Femur (tissue), 1 donor: ENCODE measurements at places on chromosomes 5 and 9.

DNA sequence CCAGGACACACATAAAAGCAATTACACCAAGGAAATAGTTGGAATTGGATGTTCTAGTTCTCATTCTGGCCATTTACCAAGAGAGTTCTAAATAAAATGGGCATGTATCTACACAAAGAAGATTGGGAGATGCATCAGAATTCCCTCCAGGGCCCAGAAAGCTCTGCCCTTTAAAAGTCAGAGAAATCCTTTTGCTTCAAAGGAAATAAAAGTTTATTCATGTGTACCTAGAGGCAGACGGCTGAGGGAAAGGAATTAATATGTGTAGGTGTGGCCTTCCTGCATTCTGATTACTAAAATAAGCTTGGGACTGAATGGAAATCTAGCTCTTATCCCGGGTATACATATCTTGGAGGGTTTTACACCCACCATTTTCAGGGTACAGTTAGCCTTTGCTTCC lies 719.4 kb downstream of the SEMA5A start:
- no peak for DNase-seq

DNA sequence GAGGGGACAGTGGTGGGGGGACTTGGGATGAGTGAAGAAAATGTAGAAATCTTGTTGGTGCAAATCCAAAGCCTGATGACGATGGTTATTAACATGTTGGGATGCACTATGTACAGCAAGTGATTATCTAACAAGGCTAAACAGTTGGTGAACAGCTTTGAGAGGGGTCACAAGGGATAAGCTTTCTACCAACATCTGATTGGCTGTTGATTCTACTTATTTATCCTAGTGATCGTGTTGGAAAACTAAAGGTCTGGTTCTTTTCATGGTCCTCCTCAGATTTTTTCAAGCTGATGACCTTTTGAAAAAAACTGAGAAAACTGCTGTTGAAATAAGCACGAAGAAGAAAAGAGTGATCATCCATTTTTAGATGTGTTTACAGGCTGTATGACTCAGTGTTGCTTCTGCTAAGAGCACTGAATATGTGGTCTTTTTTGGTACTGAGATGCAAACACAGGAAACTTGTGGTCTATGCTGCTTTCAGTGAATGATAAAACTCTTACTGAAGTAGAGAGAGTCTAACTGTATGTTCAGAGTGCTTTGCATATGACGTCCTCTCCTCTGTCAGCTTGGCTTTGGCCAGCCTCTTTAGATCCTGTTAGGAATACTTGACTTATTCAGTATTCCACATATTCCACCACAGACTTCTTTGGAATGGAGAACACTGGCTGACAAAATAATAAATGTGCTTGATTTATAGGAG lies 174.8 kb downstream of the SLF1 start:
- no peak for DNase-seq

- no peak for DNase-seq
These were observed 150.5 kb upstream of the CDKN2B start for GRCh38 chr9:22159586-22159985.

DNA sequence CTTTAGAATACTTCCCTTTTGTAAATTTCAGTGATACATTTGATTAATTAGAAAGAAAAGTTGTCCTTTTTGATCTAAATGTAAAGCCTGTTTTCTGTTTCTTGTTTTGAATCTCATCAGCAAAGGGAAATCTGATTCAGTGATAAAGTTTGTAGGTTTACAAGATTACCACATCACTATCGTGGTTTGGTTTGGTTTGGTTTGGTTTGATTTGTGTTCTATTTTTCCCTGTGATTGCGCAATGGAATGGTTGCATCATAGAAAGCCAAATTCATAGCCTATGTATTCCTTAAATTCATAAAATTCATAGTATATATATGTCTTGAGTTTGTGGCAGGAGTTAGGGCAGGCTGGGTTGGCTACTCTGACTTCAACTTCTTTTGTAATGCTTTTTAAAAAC lies 15.2 kb downstream of the SRFBP1 start:
- no peak for DNase-seq

- no peak for DNase-seq
These were observed 896 bp downstream of the RIGI start for GRCh38 chr9:32524892-32525708.

DNA sequence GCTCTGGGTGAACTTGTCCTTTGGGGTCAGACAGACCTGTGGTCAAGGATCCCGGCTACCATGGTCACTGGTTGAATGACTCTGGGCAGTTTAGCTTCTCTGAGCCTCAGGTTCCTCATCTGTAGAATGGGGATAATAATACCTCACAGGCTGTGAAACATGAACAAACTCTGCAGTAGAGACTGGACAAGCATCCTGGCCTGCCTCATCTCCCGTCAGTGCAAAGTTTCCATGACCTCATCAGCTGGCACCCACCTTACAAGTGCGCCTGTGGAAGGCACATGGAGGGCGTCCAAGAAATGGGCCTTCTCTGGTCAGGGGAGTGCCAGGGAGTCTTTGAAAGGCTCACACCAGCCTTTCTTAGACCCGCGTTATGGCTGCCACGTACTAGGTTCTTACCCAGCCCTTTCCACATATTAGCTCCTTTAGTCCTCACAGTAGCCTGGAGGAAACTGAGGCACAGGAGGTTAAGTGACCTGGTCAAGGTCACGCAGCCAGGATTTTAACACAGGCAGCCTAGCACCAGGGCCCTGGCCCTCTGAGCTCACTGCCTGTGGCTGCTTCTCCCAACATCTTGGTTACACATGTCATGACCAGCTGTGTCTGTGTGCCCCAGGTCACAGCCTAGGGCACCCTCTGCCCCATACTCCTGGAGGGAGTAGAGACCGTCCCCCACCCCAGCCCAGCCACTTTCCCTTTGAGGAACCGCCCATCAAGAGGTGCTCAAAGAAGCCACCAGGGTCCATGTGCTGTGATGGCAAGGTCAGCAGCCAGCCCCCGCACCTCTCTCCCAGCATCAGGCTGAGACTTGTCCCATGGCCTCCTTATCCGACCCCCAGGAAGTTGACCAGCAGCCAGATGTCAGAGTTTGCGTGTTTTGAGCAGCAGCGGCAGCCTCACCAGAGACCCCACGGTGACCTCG lies 39.4 kb upstream of the RPL26L1 start:
- no peak for DNase-seq

GRCh38 chr5:67032921-67033664 lies 163.5 kb downstream of the CD180 start:
- no peak for DNase-seq

DNA sequence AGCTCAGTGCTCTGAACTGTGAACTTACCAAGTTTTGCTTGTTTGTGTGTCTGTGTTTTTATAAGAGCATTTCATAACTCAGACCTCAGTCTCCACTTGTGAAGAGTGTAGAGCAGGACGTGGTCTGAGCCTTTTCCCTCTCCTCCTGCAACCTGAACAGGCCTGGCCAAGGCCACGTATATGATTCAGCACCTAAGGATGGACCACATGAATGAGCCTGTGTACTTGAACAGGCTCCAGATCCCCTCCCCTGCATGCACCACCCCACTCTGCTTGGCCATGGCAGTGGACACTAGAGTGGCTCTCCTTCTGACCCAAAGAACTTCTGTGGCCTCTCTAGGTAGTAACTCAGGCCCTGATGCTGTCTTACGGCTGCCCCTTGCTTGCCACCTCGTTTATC lies 125.9 kb upstream of the FSTL4 start:
- no peak for DNase-seq

DNA sequence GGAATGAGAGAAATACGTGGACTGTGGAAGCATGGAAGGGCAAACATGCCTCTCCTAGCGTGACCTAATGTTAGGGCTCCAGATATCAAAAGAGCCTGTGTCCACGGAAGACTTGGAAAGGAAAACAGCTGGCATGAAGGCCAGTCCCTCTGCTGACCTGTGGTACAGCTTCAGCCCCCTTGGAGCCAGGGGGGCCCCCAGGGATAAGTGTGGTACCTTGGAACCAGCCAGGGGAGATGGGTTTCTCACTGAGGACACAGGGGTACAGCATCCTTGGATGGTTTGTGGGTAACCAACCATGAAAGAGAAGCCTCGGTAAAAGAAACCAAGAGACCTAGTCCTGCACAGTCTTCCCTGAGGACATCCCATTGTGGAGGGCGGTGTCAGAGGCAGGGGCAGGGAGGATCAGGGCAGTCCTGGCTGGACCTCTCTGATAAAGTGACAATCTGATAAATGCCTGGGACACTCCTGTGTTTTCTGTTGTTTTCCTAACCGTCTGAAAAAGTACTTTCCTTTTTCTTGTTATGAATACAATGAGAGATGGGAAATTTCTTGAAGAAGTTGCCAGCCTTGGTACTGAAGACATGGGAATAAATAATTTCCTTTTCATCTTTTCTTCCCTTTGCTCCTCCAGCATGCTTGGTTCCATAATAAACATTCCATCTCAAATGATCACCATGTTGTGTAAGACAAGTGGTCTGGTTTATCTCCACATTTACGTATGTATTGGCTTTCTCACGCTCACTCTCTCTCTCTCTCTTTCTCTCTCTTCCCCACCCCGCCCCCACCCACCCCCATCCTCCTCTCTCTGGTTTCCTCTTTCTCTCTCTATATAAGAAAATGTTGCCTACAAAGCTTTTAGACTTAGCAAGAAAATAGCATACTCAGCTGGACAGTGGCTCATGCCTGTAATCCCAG lies 102.1 kb downstream of the SUSD1 start:
- DNase-seq, result no peak

GRCh38 chr5:443239-444151 lies 519 bp downstream of the EXOC3 start:
- no peak for DNase-seq

- DNase-seq, result no peak
These were observed 107.8 kb downstream of the THBS4 start for GRCh38 chr5:80142996-80143395.

- DNase-seq, result no peak
These were observed 148.8 kb downstream of the CCDC192 start for GRCh38 chr5:127851964-127852363.

GRCh38 chr9:120136696-120137095 lies 443.3 kb downstream of the CDK5RAP2 start:
- DNase-seq, result no peak

- peak; percentile 21 for DNase-seq
These were observed 1259.8 kb downstream of the PTPRD start for GRCh38 chr9:9352877-9353481.

DNA sequence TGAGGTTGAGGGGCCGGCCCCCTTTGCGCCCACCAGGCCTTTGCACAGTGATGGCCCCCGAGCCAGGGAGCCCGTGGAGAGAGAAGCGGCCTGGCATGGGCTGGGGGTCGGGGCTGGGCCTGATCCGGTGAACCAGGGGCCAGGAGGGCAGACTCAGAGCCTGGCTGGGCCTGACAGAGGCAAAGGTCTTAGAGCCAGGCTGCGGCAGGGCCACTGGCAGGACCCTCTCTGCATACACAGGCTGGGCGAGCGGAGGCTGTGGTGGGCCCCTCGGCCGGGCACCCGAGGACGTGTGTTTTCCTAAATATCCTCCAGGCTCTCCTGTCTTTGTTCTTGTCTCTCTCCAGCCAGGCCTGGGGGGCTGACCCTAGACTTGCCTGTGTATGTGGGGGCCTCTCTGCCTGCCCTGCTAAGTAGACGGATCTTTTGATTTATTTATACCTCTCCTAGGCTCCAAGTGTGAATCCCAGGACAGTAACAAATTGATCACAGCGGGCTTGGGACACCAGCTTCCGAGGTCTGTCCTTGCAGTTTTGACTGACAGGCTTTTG lies 933 bp downstream of the NEK6 start:
- peak; percentile 49 for DNase-seq

- peak; percentile 84 for DNase-seq
These were observed 44.3 kb downstream of the CAMK2A start for GRCh38 chr5:150245111-150245789.

- no peak for DNase-seq
These were observed 33.6 kb downstream of the SNX30 start for GRCh38 chr9:112784020-112784785.

DNA sequence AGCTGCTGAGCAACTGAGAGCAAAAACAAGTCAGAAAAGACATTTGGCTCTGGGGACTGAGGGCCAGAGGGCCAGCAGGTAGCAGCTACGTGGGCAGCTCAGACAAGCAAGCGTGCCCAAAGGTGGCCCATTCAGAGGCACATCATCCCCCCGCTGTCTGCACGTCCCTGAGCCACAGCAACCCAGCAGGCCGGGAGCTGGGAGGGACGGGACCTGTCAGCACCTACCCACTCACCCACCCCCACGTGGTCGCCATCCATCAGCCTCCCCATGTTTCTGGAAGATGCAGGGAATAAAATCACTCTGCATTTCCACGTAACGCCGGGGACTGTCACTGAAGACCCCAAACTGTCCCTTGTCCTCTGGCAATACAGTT lies 167.8 kb downstream of the COL23A1 start:
- no peak for DNase-seq

GRCh38 chr9:126108240-126108639 lies 218.4 kb upstream of the MVB12B start:
- peak; percentile 25 for DNase-seq

DNA sequence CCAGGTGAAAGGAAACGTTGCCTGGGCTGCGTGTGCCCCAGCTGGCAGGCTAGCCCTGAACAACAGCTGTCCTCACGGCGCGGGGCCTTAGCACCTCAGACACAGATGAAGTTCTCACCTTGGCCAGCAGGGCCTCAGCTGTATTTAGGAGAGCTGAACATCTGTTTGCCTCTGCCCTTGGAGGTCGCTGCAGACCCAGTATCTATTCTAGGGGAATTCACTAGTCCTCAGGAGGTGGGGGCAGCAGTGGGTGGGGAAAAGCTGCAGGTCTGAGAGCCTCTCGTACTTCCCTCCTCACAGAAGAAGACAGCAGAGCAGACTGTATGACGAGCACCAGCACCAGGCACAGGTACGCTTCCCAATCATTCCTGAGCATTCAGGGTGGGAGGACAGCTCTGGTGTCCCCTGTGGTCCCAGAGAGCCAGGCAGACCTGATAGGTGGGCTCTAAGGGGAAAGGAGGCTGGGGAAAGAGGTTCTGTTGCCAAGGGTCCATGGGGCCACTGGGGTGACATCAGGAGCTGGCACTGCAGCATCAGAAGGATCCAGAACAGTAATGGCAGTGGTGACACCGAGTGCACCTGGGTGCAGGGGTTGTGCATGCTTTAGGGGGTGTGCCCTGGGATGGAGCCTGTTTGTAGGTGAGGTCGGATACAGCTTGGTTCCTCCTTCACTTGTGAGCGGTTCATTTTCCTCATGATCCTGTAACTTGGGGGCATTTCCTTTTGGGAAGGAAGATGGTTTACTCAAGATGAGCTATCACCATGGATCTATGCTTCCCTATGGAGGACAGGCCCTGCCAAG lies 13.8 kb downstream of the CD74 start:
- no peak for DNase-seq

DNA sequence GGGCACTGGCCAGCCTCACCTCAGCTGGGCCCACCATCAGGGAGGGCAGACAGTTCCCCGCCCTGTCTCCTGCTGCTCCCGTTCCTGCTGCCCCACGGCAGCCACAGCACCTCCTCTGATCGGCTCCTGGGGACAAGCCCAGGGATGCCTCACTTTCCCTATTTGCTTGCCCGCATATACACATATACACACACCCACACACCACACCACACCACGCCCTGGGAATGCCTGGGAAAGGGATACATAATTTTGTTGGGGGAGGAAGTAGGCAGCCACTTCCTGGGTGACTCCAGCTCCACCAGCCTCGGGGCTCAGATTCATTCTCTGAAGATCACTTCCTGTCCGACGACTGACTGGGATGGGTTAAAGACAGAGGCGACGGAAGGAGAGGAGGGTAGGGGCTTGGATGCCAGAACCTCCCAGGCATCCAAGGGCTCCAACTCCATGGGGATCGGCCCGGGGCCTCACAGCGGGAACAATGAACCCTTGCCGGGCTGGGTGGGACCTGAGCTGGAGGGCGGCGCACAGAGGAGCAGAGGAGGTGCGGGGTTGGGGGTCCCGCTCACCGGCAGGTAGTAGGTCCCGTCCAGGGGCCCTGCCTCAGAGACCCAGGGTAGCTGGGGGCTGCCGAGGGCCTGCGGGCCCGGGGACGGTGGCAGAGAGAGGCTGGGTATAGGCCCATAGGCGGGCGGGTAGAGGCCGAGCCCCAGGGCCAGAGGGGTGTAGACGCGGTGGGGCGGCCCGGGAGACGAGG lies 2.0 kb upstream of the MZB1 start:
- no peak for DNase-seq
